ENCODE measurements at places on chromosomes 5 and 9. TPM values are rescaled to one million over a fixed set of nuclear protein-coding genes. Genes with fewer than 3 reads are reported as not detected.

DNA sequence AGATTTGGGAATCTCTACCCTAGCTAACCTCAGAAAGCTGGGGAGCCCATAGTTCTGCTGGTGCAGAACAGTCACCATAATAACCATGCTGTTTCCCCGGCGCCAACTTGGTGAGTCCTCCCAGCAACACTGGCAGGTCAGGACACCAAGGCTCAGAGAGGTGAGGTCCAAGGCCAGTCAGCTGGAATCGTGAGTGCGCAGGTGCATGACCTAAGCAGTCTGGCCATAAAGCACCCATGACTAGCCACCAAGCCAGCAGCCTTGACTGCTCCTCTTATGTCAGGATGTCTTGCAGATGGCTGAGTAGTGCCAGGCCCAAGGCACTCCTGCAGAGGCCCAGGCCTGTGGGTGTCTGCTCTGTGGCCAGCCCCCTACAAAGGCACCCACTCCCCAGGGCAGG, 2.6 kb downstream of the RNF44 start:
- no peak for DNase-seq

GRCh38 chr5:477871-478270, 34.9 kb downstream of the EXOC3 start:
- no peak for DNase-seq

The OTP gene
- total RNA-seq = not detected

DNA sequence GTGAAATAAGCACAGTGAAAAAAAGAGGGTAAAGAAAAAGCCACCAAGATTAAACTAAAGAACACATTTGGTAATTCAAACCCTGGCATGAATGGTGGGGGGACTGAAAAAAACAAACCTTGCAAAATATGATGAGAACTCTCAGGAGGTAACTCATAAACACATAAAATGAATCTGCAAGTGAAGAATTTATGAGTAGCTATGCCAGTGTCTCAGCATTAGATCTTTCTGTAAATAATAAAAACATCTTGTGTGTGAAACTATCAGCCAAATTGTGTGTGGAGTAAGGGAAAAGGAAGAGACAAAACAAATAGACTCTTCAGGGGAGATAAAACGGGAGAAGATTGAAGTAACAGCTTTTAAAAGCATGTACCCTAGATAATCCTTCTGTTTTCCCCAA, 129.6 kb upstream of the SPEF2 start:
- no peak for DNase-seq

- DNase-seq = no peak
Observed at GRCh38 chr9:35254984-35255857, 93.4 kb downstream of the UNC13B start.

The ZNF366 gene
- total RNA-seq = not detected

- no peak for DNase-seq
Observed at GRCh38 chr9:94692601-94693000, 33.9 kb upstream of the AOPEP start.

The DIAPH1 gene
- total RNA-seq = 87.1 TPM

GRCh38 chr9:132509928-132510874, 72.2 kb upstream of the BARHL1 start:
- DNase-seq = no peak

DNA sequence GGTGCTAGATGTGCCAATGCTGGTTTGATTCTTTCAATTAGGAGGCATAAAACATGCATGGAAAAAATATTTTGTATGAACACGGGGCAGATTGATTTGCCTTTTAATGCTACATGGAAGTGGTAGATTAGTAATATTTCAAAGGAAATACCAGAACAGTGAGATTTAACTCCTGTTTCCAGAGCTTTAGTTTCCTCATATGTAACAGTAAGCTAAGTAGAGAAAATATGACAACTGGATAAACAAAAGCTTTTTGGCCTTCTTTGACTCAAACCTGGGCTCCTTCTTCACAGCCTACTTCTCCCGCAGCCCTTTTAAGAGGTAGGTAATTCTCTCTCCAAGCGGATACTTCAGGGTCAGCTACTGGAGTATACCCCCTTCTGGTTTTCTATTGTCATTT, 254.2 kb upstream of the TRPC7 start:
- DNase-seq = no peak

The ADAMTS19 gene
- not detected for total RNA-seq

DNA sequence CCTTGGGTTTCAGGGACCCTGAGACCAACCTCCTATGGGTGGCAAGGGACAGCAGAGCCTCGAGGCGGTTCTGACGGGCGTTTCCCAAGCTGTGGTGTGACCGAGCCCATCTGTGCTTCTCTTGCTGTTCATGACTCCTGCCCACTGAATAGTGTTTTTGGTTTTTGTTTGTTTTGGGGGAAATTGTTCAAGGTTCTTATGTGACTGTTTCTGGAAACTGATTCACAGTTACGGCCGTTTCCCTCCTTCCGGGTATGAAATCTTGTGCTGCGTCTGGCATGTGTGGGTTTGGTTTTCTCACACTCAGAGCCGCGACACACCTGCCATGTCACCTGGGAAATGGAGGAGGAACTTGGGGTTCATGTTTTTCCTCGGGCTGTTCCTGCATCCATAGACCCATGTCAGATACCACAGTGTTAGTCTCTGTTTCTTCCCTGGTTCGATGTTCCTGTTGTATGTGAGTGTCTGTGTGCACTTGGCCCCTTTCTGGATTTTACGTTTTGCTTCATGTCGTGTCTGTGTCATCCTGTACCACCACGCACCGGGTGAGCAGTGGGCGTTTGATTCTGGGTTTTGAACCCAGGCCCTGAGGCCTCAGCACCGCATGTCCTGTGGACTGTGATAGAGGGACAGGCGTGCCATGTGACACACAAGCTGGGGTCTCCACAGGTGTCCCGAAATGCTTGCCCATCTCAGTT, 28.8 kb downstream of the FBXW5 start:
- no peak for DNase-seq

The CD14 gene
- 1.5 TPM for total RNA-seq

The CEP72 gene
- total RNA-seq = 2.9 TPM

- no peak for DNase-seq
Observed at GRCh38 chr5:149213264-149213880, 58.3 kb upstream of the AFAP1L1 start.

- DNase-seq = no peak
Observed at GRCh38 chr5:2196416-2196815, 313.7 kb upstream of the IRX4 start.

DNA sequence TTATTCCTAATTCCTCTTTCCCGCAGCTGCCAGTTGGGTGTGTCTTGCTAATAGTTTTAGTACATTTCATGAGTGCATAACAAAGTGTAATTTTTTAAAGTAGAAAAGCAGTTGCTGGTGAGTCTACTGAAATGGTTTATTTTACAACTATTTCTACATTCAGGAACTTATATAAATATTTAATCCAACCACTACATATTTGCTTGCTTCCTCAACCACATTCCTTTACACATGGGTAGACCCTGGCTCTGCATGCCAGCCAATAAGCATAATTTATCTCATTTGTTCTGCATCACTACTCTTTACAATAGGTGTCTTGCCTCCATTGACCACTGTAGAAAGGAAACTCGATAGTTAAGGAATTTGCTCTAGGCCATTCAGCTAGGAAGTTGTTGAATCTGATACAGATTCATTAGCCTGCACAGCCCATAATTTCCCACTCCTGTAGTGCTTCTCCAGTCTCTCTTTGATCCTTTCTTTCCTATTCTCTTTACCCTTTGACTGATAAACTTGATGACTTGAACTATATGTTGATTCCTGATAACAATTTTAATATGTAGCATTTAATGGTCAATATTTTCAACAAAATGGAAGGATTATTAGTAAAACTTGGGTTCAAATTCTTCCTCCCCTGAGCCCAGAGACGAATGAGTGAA, 342.5 kb upstream of the ACTBL2 start:
- DNase-seq = peak; percentile 90

The FAF2 gene
- 46.2 TPM for total RNA-seq

GRCh38 chr5:38234737-38235136, 23.6 kb upstream of the EGFLAM start:
- DNase-seq = no peak

DNA sequence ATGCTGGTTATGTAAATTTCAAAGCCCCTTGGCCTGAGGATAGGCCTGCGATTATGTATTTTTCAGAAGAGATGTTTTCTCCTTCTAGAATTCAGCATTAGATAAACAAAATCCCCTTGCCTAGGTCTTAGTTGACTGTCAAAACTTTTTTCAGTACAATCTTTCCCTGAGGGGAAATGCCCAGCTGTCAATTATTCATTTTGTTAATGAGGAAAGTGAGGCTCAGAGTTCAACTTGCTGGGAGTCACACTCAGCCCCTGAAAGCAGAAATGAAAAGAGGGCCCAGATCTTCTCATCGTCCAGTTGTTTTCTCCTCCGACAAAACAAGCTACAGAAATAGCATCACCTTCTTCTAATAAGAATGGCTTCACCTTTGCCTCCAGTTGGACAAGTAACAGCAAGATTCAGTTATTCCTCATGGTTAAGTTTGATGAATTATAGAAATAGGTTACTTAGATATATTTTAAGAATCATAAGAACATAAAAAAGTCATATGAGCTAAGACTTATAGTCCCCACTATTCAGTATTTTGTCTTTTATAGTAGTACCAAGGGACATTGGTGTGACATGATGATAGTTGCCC, 627.1 kb upstream of the WWC1 start:
- DNase-seq = no peak

The SEMA6A gene
- total RNA-seq = 0.20 TPM

- DNase-seq = peak; percentile 12
Observed at GRCh38 chr5:145797336-145797735, 37.8 kb downstream of the PRELID2 start.

GRCh38 chr9:81601639-81602623, 87.4 kb downstream of the TLE1 start:
- no peak for DNase-seq

The ANKRD34B gene
- total RNA-seq = not detected

DNA sequence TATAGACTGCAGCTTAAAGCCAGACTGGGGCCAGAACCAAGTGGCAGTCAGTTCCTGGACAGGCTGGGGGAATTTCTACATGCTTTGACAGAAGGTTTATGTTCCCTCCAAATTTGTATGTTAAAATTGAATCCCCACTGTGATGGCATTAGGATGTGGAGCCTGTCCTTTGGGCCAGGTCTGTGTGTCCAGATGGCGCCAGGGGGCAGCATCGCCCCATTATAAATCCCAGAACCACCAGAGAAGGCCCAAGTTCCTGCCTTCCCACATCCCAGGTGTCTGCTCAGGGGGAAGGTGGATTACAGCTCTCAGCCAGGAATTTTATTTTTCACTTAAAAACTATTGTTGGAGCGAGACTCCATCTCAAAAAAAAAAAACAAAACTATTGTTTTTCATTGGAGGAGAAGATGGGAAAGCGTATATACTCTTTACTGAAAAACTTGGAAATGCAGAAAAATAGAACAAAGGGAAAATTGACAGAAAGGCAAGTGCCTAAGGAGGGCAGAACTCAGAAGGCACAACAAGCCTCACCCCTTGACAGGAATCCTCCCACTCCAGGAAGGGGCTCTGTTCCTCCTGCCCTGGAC, 5.0 kb downstream of the IL3 start:
- DNase-seq = peak; percentile 51

The CCDC183 gene
- total RNA-seq = 0.27 TPM

DNA sequence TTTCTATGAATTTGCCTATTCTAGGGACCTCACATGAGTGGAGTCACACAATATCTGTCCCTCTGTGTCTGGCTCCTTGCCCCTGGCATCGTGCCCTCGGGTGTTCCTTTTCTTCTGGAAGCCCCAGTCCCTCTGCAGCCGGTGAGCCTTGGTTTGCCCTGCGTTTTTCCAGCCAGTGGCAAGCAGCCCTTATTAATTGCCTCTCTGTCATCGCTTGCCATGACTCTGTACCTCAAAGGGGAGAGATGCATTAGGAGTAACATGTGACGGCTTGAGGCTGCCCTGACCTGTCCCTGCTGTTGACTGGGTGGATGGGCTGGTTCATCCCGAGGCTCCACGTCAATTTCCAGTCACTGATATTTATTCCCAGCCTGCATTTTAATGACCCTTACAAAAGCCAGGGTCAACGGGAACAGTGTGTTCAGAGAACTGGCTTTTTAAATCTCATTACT, 87.3 kb downstream of the CFAP90 start:
- DNase-seq = no peak

- no peak for DNase-seq
Observed at GRCh38 chr5:26737348-26738265, 300.8 kb downstream of the CDH9 start.

GRCh38 chr5:38938424-38938823, 92.6 kb downstream of the OSMR start:
- DNase-seq = peak; percentile 21

DNA sequence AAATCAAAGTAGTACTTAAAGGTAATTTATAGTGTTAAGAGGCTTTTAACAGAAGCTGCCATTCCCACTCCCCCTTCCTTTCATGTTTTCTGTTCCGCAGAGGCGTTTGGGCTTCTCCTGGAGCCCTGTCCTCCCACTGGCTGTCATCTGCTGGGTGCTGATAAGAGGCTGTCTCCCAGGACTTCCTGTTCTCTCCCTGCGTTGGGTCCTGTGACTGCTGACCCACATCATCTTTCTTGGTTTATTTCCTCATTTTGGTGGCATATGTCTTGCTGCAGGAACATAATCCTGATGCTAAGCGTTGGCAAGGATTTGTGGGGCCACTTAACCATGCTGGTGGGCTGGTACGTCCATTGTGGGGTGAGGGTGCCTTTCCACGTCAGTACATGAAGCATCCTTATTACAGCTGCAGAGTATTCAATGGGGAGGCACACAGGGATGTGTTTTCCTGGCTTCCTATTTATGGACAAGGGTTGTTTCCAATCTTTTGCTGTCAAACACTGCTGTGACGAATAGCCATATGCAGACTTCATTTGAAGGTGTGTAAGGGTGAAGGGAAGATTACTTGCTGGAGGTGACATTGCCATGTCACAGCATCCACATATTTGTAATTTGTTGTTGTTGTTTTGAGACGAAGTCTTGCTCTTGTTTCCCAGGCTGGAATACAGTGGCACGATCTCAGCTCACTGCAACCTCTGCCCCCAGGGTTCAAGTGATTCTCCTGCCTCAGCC, 22.3 kb upstream of the RNF130 start:
- no peak for DNase-seq

DNA sequence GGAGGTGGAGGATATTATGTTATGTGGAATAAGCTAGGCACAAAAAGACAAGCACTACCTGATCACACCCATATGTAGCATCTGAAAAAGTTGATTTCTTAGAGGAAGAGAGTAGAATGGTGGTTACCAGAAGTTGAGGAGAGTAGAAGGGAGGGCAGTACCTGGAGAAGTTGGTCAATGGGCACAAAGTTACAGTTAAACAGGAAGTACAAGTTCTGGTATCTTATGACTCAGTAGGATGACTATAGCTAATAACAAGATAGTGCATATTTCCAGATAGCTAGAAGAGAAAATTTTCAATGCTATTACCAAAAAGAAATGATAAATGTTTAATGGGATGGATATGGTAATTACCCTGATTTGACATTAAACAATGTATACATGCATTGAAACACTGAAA, 686.7 kb downstream of the ISL1 start:
- no peak for DNase-seq

- DNase-seq = no peak
Observed at GRCh38 chr9:70477146-70477745, 62.8 kb upstream of the KLF9 start.

The PDE8B gene
- total RNA-seq = not detected

Data from HFFc6 (cell line).